T-helper 1 cell treated with Interleukin-12 subunit alpha and Interleukin-12 subunit beta and Interleukin-4 antibody, amounts not matched to agents 30 ng/mL and 1 ng/mL, for 36 hours (primary cell): ENCODE measurements at places on chromosomes 1 and 21. TPM values are rescaled to one million over a fixed set of nuclear protein-coding genes. Genes with fewer than 3 reads are reported as not detected.

Gene AKR7A3
- total RNA-seq: 1.6 and 2.0 TPM in 2 replicates

Gene KCNH1
- total RNA-seq: not detected in 2 replicates

Gene MAP3K6
- total RNA-seq: 14.7 and 15.5 TPM in 2 replicates

Gene ANKRD35
- 0.83 and 0.88 TPM in 2 replicates for total RNA-seq

Gene TP73
- 1.4 and 1.5 TPM in 2 replicates for total RNA-seq

Gene RBBP4
- total RNA-seq: 292 and 294 TPM in 2 replicates

Gene SGIP1
- total RNA-seq: not detected in 2 replicates

Gene SPRR2F
- total RNA-seq: not detected in 2 replicates

Gene GRIK3
- total RNA-seq: not detected in 2 replicates

Gene FCRLA
- not detected in 2 replicates for total RNA-seq

Gene AADACL3
- not detected in 2 replicates for total RNA-seq

Gene ZBTB37
- 10.8 and 11.1 TPM in 2 replicates for total RNA-seq

Gene S100A2
- 0.78 TPM in 1 of 2 replicates, not detected in the other for total RNA-seq

Gene VWA5B1
- not detected in 2 replicates for total RNA-seq

Gene COL6A1
- 0.59 and 0.63 TPM in 2 replicates for total RNA-seq

Gene TTC34
- 2.3 TPM in 2 replicates for total RNA-seq
